ENCODE measurements at places on chromosomes 12 and 14. TPM values are rescaled to one million over a fixed set of nuclear protein-coding genes. Genes with fewer than 3 reads are reported as not detected.

PZP gene
- total RNA-seq: 0.24 TPM

COPS7A gene
- total RNA-seq: 72.9 TPM

CLEC2B gene
- 51.1 TPM for total RNA-seq

RNASE7 gene
- total RNA-seq: not detected

REP15 gene
- total RNA-seq: 2.0 TPM

EPYC gene
- not detected for total RNA-seq

FLRT2 gene
- 153 TPM for total RNA-seq

CCDC196 gene
- total RNA-seq: not detected

PRB3 gene
- not detected for total RNA-seq

CKAP4 gene
- total RNA-seq: 283 TPM

DNA sequence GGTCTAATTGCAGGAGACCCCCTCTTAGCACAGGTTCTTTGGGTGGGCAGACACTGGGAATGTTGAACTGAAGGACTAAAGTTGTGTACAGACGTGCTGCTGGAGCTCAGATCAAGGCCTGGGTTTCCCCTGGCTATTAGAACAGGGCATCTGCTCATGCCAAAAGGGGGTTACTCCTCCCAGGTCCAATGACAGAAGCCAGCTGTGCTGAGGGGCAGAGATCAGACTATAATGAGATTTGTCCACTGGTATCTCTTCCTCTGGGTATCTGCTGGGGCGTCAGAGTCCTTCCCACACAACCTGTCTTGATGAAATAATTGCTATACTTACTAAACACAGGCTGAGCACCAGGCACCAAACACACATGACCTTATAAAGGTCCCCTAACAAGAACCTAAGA is 42.6 kb downstream of the LTBP2 start:
- no peak for DNase-seq

GRCh38 chr12:80551897-80552296 is 107.9 kb downstream of the PTPRQ start:
- peak; percentile 78 for DNase-seq

- no peak for DNase-seq
These were observed 202.3 kb upstream of the PRMT8 start for GRCh38 chr12:3288690-3289089.

GRCh38 chr12:116138781-116139180 is 138.7 kb downstream of the MED13L start:
- no peak for DNase-seq

GRCh38 chr14:34359420-34360117 is 102.5 kb downstream of the SPTSSA start:
- no peak for DNase-seq

- DNase-seq: peak; percentile 7
These were observed 59.4 kb downstream of the DDX51 start for GRCh38 chr12:132084621-132085290.

DNA sequence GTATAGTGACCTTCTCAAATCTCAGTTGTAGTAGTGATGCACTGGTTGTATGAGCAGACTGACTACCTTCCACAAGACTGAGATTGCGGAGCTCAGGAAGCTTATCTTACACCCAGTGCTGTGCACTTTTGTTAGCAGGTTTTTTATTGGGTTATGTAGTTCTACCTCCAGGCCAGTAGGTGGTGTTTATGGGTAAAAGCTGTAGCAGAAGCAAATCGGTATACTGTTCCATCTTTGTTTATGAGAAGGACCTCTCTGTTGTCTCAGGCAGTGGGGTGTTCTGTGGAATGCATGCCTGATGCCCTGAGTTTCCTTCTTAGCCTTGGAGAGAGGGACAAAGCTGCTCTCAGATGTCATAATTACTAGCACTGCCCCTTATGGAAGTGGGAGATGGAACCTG is 217.8 kb downstream of the LRFN5 start:
- DNase-seq: no peak

- DNase-seq: no peak
These were observed 614 bp upstream of the ARF6 start for GRCh38 chr14:49892301-49892635.

GRCh38 chr14:92039063-92039718 is 668 bp downstream of the TRIP11 start:
- DNase-seq: peak; percentile 36

DNA sequence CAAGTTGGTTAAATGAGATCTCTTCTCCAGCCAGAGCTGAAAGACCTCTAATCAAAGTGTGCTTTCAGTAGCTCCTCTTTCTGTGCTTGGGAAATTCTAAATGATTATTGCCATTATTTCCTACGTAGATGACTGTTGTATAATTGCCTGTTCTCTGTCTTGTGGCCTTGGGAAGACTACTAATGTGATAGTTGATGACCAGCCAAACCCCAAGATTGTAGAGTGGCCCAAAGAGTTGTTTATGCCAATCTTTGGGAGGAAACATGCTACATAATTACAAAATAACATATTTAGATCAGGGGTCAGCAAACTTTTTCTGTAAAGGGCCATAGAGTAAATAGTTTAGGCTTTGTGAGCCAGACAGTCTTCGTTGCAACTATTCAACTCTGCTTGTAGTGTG is 135.1 kb upstream of the DIO2 start:
- no peak for DNase-seq

DNA sequence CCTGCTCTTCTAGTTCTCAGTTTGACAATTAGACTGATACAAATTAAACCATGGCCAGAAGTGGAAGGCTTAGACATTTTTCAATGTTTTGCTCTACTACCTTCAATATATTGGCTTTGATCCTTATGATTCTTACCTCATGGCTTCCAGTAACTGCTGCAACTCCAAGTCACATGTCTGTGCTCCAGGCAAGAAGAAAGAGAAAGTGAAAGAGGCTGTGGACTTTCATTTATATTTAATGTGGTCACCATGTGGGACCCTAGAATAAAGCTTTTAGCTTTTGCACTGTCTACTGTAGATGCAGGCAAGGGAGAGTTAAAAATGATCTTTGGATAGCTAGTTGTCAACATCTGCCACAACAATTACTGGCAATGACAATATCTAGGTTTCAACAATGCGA is 214.3 kb upstream of the PDE3A start:
- DNase-seq: no peak

GRCh38 chr14:33717866-33718265 is 233.0 kb downstream of the EGLN3 start:
- DNase-seq: no peak

GRCh38 chr14:66311990-66312389 is 174.2 kb upstream of the CCDC196 start:
- no peak for DNase-seq

Data from glomerular endothelial cell (primary cell).